ENCODE measurements at places on chromosomes 13 and 19.
A peak's percentile ranks its signal among the peaks of the same experiment; 100 is the strongest.

DNA sequence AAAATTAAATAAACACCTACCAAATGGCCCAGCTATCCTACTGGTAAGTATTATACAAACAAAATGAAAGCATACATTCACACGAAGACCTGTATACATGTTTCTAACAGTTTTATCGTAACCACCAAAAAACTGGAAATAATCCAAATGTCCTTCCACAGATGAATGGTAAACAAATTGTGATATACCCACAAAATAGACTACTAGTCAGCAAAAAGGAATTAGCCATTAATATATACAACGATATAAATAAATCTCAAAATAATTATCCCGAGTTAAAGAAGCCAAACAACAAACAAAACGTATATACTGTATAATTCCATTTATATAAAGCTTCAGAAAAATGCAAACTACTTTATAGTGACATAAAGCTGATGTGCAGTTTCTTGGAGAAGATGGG, 106.3 kb upstream of the SERTM1 start:
- no peak for DNase-seq

DNA sequence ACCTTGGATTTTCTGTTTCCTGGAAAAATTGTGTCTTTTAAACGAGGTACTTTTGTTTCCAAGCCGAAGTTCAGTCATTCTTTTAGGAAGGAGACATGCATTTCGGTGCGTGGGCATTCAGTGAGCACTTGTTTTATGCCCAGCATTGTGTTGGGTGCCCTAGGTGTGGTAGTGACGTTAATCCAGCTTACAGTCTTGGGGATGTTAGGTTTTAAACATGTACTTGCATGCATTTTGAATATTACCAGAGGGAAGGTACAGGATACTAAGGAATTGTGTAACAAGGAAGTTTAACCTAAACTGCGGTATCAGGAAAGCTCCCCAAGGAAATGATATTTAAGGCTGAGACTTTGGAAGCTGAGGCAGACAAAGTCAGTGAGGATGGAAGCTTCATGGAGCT, 66.3 kb downstream of the ARHGAP35 start:
- DNase-seq = no peak

- DNase-seq = peak; percentile 68
These were observed 5.1 kb downstream of the GRIN2D start for GRCh38 chr19:48398375-48399235.

- no peak for DNase-seq
These were observed 906 bp upstream of the CYP4F11 start for GRCh38 chr19:15935167-15935702.

DNA sequence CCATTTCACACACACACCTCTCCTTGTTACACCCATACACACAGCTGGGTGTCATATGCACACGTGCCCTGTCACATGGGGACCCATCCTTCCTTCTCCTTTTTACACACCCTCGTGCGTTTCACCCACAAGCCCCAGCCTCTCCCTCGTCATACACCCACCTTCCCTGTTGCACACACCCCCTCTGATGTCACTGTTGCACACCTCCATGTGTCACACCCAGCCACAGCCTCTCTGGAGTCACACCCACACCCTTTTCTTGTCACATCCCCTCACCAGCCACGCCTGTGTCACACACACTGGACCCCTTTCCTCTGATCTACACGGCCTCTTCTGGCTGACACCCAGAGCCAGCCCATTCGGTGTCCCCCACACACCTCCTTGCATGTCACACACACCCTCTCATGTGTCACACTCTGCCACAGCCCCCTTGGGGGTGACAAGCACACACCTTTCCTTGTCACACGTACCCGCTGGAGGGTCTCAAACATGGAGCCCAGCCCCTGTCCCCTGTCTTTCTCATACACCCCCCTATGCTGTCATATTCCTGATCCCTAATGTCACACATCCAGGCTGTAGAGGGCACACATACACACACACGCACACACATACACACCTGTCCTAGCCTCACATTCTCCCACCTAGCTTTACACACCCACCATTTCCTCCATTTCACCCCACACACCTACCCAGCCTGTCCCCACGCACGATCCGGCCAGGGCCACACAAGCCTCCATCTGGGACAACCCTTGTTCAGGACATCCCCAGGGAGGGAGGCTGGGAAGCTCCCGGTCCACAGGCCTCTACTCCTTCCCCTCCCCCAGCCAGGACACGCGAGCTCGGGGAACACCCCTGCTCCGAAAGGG, 1.4 kb downstream of the NOVA2 start:
- no peak for DNase-seq

DNA sequence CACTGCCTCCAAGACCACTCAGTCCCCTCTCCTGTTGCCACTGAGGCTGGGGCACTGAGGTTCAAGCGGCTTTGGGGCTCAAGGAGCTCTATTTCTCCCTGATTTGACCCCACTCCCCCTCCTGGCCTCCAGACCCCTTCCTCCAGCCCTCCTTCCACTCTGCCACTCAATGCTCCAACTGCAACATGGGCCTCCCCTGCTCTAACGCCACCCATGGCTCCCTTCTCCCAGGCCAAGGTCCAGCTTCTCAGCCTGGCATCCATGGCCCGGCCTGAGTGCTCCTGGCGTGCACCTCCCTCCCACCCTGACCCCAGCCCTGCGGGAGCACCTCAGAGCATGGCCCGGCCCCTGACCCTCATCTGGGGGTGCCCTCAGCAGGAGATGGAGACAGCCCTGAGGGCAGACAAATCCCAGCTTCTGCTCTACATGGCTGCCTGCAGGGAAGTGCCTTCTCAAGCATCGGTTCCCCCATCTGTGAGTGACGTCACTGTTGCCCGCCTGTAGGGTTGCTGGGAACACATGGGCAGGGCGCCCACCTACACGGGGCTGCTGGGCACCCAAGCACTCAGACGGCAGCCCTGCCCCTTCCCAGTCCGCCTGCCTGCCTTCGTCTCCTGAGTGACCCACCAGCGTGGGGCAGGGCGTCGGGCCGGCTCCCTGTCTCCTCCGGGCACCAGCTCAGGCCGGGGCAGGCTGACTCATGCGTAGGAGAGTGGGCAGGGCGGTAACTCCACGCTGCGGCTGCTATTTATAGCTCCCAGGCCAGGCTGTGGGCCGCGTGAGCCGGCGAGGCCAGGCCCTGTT, 1.6 kb upstream of the DIRAS1 start:
- no peak for DNase-seq

DNA sequence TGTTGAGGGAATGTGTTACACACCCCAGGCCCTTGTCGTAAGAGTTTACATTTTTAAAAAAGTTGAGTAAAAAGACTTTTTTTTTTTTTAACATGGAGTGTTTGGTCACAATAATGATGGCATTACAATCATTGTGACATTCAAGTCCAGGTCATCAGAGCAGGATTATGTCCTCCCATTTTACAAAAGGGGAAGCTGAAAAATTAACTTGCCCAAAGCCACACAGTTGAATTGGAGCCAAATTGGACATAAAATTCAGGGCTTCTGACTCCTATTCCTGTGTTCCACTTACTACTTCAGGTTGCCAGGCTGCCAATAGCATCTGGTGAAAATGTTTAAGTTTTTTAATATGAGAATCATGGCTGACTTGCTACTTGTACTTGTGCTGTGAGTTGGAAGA, 49.3 kb downstream of the DLEU7 start:
- DNase-seq = no peak

DNA sequence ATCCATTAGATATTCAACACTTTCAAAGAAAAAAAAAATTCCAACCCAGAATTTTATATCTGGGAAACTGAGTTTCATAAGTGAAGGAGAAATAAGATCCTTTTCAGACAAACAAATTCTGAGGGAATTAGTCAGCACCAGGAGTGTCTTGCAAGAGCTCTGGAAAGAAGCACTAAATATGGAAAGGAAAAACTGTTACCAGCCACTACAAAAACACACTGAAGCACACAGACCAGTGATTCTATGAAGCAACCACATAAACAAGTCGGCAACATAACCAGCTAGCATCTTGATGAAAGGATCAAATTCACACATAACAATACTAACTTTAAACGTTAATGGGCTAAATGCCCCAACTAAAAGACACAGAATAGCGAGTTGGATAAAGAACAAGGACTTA, 368.4 kb upstream of the MIR17HG start:
- DNase-seq = no peak

GRCh38 chr13:73754727-73755292, 379.4 kb downstream of the KLF12 start:
- DNase-seq = no peak

GRCh38 chr13:25616674-25617073, 244.9 kb downstream of the ATP8A2 start:
- no peak for DNase-seq

DNA sequence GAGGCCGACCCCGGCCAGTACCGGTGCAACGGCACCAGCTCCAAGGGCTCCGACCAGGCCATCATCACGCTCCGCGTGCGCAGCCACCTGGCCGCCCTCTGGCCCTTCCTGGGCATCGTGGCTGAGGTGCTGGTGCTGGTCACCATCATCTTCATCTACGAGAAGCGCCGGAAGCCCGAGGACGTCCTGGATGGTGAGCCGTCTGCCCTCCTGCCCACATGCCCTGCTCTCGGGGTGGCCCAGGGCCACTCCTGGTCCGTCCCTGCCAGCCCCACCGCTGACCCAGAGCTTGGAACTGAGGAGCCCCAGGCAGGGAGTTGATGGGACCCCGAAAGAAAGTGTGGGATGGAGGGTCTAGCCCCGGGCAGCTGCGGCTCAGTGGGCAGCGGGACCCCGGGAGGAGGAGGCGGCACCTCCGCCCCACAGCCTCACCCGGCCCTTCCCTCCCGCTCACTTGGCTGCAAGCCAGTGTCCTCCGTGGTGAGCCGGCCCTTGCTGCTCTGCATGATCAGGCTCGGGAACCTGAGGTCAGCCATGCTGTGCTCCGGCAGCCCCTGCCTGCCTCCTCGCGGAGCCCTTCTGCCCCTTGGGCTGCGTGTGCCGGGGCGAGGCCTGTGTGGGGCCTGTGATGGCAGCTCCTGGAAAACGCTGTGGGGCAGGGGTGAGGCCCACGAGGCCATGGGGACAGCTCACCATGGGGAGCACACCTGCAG, 8.1 kb upstream of the HCN2 start:
- DNase-seq = no peak

- DNase-seq = no peak
These were observed 20.4 kb downstream of the NOSIP start for GRCh38 chr19:49559928-49560327.

GRCh38 chr19:11191273-11191755, 6.0 kb downstream of the KANK2 start:
- no peak for DNase-seq

- DNase-seq = no peak
These were observed 189.8 kb downstream of the URI1 start for GRCh38 chr19:30131722-30132291.

DNA sequence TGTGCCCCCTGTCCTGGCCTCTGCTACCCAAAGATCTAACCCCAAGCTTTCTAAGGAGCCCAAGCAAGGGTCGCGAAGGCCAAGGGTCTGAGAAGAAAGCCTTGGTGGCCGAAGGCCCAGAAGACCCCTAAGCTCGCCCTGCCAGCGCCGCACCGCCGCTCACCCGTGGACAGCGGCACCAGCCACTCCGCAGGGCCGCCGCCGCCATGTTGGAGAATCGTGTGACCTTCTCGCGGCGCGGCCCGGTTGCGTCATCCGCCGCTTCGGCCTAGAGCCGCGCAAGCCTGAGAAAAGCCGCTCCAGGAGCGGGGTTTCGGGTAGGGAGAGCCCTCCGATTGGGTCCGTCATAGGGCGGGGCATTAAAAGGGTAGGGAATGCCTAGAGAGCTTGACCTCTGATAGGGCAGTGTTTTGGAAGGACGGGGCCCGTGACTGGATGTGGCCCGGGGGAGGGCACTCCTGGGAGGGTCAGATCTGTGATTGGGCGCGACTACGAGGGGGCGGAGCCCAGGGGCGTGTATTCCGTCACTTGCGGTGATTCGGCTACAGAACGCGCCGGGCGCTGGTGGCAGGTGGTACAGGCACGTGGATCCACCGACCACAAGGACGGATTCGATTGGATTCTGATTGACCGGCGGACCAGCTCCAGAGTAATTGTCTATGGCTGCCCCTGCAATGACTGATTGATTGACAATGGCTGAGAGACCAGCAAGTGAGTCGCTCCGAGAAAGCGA, at the start of gene TIMM44:
Gene TIMM44 (minus strand): TSS at position 223 of the 733 bp plus-strand sequence. CDS start 15 bp downstream, at position 208.
- peak; percentile 95 for DNase-seq

DNA sequence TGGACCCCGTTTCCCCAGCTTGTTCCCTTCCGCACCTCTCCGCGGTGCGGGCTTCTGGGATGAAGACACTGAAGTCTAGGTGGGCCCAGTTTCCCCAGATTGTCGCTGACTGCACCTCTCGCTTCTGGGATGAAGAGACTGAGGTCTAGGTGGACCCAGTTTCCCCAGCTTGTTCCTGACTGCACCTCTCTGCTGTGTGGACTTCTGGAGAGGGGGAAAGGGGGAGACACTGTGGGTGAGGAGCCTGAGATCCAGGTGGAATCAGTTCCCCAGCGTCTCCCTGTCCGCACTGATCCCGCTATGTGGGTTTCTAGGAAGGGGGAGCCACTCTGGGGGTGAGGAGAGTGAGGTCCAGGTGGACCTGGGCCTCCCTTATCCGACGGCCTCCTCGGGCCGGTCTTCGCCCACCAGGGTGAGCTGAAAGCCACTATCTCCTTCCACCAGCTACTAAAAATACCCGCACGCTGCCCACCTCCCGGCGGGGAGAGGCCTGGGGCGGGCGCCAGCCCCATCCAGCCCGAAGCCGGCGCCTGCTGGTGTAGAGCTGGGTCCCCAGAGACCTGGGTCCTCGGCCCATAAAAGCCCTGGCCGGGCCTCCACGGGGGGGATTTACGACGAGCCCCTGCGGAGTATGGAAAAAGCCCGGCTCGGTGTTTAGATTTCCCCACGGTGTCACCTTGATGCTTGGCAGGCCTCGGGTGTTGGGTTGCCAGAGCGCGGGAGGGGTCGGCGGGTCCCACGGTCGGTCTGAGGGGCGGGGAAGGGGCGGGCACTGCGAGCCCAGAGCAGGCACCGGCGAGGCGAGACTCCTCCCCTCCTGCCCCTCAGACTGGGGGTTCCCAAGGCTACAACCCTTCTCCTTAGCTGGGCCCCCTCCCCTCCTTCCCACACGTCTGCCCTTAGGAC, 10.6 kb downstream of the FUT6 start:
- no peak for DNase-seq

DNA sequence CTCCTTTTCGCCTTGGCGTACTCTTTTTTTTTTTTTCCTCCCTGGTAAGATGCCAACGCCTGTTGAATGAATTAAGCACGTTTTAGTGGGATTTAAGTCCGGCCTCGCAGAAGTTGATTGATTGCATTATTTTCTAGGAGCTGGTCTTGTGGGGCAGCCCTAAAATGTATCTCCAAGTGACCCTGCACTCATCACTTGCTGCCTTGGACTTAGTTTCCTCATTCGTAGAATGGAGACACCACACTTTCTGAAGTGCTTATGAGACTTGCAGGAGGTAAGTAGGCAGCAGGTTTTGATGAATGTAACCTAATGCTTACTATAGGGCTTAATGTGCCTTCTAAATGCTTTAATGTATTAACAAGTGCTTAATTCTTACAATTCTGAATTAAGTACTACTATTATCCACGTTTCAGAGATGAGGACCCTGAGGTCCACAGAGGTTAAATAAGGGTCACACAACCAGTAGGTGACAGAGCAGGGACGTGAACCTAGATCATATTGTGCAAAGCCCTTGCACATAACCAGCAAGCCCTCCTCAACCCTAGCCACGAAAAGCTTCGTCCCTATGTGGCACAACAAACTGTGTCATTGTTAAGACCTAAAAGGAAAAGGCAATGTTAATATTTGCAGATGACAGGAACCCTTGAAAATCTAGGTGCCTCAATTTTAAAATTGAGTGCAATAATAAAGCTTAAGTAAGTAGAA, 514 bp upstream of the ARGLU1 start:
- no peak for DNase-seq

All from stimulated activated CD8-positive, alpha-beta memory T cell treated with anti-CD3 and anti-CD28 coated beads, Interleukin-7, amount 100 ng/mL, for 1 hour (primary cell).